Activated CD4-positive, alpha-beta T cell treated with anti-CD3 and anti-CD28 coated beads for 36 hours (primary cell): ENCODE measurements at places on chromosomes 11 and 22. TPM values are rescaled to one million over a fixed set of nuclear protein-coding genes. Genes with fewer than 3 reads are reported as not detected.
A peak's percentile ranks its signal among the peaks of the same experiment; 100 is the strongest.

- no peak for DNase-seq
These were observed 8.8 kb downstream of the HSPA8 start for GRCh38 chr11:123052901-123053721.

DNA sequence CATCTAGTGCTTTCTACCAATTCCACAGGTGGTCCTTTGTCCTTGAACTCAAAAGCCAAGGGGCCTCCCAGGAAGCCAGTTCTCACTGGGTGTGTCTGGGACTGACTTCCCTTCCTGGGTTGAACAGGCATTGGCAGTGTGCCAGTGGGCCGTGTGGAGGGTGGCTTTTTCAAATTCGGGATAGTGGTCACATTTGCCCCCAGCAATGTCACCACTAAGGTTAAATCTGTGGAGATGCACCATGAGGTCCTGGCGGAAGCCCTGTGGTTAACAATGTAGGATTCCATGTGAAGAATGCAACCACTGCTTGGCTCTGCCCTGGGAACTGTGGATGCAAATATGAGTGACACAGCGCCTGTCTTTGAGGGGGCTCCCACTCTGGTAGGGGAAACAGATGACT is 53.2 kb upstream of the MTNR1B start:
- no peak for DNase-seq

DNA sequence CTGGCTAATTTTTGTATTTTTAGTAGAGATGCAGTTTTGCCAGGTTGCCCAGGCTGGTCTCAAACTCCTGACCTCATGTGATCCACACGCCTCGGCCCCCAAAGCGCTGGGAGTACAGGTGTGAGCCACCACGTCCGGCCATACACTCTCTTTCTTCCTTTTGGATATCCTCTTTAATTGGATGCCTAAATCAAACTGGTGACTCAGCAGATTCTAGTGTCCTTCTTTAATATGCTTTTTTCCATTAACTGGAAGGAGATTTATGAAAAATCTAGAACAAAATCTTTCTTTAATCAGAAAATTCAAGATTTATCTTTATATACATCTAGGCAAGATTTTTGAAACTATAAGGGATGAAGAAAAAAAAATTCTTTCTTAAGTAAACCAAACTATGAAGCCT is 969.3 kb upstream of the CCDC90B start:
- no peak for DNase-seq

GRCh38 chr11:61460474-61460881 is 30.6 kb downstream of the SDHAF2 start:
- no peak for DNase-seq

The SLC29A2 gene
- 13.6 TPM for total RNA-seq

DNA sequence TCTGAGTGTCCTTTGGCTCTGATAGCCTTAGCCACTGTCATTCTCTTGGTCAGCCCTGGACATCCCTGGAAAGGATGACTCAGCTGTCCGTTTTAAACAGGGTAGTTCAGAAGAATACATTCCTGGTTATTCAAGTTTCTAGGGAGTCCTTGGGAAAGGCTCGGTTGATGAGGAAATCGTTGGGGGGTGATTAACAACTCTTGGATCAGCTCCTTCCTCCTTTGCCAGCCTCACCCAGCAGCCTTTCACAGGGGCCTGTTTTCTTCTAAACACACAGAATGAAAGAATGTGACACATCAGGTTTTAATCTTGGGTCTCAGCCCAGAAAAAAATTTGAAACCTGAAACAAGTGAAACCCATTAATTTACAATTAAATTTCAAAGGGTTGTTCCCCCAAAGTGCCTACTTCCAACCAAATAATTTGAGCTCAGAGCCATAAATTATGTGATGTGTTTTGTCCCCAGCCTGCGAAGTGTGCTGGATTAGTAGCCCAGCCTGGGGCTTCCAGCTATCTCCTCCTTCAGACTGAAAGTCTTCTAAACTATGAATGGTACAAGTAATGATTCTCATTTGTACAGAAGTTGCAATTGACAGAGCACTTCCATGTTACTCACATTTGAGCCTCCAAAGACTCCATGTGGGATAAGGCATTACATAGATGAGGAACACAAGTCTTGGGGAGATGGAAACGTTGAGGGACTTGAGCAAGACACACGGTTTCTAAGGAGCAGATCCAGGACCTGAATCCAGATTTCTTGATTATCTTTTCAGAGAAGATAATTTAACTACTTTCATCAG is 19.3 kb upstream of the MRGPRX2 start:
- no peak for DNase-seq

DNA sequence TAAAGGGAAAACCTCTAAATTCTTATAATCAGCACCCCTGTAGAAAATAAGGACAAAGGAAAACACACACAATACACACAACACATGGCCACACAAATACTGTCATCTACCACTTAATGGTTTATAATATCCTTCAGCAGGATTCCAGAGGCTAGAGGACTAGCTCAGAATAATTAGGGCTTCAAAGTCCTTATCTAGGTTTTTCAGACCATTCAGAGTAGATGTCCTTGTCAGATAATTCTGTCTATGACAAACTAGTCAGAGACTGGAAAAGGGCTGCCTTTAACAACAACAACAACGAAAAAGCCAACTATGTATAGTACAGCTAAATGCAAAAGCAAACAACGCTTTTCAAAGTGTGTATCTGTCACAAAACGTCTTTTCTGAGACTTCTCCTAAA is 456.5 kb upstream of the CNTN5 start:
- no peak for DNase-seq

DNA sequence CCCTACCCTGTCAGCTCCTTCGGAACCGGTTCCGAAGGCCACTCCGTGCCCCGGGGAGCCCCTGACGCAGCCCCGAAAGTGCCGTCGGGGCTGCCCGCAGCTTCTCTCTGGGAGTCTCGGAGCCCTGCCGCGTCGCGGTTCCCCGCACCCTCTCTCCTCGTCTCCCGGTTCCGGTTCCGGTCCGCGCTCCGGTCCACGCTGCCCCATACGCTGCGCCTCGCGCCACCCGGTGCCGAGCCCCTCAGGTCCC is 618 bp downstream of the MTA2 start:
- peak; percentile 66 for DNase-seq
